ENCODE measurements at places on chromosomes 5 and 9.

DNA sequence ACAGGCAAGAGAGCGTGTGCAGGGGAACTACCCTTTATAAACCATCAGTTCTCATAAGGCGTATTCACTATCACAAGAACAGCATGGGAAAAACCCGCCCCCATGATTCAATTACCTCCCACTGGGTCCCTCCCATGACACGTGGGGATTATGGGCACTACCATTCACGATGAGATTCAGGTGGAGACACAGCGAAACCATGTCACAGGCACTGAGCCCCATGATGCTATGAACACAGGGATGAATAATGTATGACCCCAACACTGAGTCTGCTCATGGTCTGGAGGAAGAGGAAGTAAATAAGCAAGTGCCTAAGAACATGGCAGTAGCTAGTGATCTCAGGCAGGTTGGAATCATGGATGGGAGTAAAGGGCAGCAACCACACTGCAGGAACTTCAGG lies 281.0 kb upstream of the ZNF462 start:
- no peak for DNase-seq

DNA sequence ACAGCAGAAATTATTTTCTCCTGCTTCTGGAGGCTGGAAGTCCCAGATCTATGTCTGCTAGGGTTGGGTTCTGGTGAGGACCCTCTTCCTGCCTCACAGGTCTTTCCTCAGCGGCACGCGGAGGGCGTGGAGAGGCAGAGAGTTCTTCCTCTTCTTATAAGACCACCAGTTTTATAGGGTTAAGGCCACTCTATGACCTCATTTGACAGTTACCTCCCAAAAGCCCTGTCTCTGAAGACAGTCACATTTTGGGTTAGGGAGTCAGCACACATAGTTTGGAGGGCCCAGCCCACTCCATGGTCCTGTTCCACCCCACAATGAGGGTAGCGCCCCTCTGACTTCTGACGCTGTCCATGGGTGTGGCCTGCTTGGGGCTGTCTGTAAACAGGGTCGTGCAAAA lies 46.7 kb downstream of the TRIP13 start:
- DNase-seq: no peak

GRCh38 chr9:27482709-27483108 lies 41.4 kb upstream of the IFNK start:
- DNase-seq: no peak

- DNase-seq: no peak
These were observed 292.3 kb downstream of the SMARCA2 start for GRCh38 chr9:2307480-2307879.

DNA sequence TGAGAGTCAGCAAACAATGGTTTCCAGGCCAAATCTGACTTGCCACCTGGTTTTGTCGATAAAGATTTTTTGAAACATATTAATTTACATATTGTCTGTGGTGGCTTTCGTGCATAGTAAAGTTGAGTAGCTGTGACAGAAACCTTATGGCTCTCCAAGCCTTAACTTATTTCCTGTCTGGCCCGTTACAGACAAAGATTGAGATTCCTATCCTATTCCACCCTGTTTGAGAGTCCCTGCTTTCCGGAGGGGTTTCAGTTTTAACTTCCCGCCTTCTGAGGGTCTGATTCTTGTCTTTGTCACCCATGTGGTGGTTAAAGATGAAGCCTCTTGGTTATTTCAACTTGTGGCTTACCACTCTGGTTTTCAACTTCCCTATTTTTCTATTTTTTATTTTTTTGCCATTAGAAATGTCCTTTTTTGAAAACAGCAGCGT lies 11.4 kb downstream of the OTULIN start:
- DNase-seq: no peak

DNA sequence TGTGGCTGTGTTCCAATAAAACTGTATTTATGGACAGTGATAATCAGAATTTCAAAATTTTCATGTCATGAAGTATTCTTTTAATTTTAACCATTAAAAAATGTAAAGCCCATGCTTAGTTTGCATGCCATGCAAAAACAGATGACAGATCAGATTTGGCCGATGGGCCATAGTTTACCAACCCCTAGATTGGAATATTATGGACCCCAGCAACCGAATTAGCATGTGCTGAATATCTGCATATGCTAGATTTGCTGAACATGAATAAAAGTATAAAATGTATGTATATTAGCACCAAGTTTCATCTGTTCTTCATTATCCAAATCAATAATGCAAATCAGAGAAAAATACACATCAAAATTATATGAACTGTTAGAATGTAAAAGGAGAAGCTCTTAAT lies 158.5 kb upstream of the PPP1R2B start:
- no peak for DNase-seq

DNA sequence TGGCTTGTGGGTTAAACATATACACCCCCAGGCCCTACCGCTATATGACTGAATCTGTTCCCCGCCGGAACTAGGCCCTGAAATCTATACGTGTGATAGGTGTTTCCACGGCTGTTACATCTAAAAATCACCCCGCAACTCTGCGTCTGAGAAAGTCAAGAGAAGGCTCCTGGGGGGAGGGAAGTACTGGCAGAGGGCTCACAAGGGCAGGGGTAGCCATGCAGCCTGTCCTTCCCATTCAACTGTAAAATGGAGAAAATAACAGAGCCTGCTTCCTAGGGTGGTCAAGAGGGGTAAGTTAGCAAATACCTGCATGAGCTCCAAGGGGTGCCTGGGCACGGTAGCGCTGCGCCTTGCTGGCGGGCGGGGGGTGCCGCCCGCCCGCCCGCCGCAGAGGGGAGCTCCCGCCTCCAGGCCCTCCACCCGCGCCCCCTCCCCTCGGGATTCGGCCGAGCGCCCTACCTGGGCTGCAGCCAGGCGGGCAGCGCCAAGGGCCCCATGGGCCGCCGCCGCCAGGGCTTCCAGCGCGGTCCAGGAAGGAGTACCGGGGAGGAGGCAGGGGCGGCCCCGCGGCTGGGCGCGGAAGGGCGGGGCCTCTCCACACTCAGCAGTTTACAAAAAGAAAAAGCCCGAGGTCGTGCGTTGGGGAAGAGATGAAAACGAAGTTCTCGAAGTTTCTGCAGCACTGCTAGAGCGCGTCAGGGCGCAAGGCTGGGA lies at the start of gene HACD4:
TSS of gene HACD4 (minus strand) at position 550 of the 717 bp plus-strand sequence. CDS start at position 500, 50 bp downstream.
- DNase-seq: no peak

- no peak for DNase-seq
These were observed 79.2 kb upstream of the ABCA1 start for GRCh38 chr9:105007143-105007542.

Data from NCI-H2029 treated with DMSO at 0.1 percent for 48 hours (cell line).